ENCODE measurements at places on chromosomes 2 and 18.

- no peak for DNase-seq
These were observed 92.7 kb downstream of the FARSB start for GRCh38 chr2:222563106-222563718.

DNA sequence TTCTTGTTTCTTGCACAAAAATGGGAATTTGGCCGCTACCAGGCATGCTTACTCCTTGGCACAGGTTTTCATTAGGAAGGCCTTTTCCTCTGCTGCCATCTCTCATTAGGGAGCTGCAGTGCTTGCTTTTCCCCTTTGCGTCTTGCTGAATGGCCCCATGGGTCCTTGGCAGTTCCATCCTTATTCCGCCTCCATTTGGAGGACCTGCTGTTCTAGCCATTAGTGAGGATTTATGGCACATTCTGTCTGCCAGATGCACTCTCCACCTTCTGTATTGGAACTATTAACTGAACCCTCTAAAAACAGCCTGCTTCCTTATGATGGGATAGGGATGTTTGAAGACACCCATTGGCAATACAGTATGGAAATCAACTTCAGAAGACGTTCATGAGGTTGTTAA, 103.5 kb upstream of the NOSTRIN start:
- DNase-seq: no peak

DNA sequence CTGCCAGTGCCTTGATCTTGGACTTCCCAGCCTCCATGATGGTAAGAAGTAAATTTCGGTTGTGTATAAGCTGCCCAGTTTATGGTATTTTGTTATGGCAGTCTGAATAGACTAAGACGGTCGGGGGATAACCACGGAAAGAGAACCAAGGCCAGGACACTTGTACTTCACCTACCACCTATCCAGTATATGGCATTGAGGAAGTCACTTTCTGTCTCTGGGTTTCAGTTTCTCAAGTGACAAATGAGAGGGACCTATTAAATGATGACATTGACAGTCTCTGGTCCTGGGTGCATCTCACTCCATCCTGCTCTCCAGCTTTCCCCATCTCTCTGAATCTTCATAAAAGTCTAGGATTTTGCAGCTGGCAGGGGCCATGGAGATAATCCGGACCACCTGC, 183.8 kb upstream of the MSH6 start:
- DNase-seq: no peak

DNA sequence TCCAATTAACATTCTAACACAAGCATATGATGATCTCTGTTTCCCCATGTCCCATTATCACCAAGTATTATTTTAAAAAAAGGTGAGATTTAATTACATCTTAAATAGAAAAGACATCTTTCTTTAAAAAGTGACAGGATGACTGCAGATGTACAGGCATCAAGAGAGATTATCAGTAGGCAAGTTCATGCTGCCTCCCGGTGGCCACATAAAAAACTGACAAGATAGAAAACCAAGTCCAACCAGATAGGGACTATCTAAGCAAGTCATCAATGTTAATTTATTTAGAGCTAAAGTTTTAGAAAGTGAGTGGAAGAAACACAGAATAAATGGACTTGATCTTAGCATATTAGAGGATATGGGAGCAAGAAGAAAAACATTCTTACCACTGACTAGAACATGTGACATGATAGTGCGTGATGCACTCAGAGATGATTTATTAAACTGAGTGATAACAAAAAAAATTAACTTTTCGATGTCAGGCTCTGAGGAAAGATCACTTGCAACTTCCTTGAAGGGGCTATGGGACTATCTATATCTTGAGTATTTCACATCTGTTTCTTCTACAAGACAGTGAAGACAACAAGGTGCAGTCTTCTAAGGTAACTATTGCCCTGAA, 5.4 kb upstream of the TDRD15 start:
- DNase-seq: peak; percentile 22

DNA sequence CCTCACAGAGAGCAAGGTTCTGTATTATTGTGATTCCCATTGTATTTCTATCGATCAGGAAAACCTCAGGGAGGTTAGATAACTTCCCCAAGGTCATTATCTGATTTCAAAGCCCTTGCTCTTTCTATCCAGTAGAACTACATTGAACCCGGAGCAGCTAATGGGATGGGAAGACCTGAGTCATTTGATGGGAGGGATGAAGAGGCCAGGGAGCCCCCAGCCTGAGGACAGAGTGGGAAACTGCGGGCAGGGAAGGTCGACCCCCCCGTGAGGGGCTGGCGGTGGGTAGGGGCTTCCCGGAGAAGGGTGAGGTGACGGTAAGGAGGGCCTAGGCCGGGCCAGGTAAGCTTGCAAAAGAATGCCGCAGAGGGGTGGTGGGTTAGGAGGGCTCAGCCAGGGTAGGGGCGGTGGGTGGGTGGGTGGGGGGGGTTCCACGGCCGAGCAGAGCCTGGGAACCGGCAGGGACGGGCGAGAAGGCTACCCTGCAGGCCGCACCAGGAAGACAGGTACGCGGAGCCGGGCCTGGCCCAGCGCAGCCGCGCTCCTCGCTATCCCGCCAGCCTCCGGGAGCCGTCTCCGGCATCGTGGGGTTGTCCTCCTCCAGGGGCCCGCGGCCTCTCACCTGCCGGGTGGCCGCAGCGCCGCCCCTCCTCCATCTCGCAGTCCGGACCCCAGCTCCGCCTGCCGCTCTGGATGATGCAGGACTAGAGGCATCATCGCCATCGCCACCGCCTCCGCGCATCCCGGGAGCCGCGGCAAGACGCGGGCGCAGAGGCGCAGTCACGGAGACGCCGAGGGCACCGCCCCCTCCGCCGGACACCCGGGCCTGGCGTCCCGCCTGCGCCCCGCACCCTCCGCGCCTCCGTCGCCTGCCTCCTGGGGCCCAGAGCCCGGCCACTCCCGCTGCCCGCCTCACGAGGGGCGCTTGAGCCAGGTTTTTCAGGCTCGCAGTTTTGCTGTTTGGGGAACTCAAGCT, at the start of gene GPR75:
GPR75 (minus strand) TSS at position 762 of the 976 bp plus-strand sequence. CDS start 5,211 bp downstream, outside the sequence.
- peak; percentile 77 for DNase-seq

DNA sequence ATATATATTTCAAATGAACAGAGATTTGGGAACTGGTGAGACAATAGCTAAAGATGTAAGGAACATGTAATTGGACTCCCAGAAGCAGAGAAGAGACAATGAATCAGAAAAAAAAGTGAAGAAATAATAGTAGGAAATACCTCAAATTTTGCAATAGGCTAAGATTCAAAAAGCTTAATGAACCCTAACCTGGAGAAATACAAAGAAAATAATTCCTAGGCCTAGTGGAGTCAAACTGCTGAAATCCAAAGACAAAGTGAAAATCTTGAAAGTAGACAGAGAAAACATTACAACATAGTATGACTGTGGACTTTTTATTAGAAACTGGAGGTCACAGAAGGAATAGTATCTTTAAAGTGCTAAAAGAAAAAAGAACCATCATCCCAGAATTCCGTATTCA, 76.7 kb downstream of the LAMA3 start:
- no peak for DNase-seq

GRCh38 chr18:39793609-39794008, 2161.4 kb upstream of the PIK3C3 start:
- DNase-seq: no peak

DNA sequence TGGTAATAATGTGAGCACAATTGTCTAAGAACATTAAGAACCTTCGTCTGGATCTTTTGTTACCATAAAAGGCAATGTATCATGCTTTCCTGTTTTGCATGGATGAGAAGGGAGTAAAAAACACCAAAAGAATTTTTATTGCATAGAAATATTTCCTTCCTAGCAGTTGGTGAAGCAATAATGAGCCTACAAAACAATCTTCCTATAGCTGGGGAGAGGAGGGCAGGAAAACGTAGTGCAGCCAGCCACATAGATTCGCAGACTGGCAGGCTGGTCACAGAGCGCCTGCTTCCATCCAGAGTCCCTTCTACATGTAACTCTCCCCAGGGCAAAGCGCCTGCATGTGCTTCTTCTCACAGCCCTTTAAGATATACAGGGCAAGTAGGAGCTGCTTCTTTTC, 190.4 kb downstream of the BABAM2 start:
- peak; percentile 59 for DNase-seq

DNA sequence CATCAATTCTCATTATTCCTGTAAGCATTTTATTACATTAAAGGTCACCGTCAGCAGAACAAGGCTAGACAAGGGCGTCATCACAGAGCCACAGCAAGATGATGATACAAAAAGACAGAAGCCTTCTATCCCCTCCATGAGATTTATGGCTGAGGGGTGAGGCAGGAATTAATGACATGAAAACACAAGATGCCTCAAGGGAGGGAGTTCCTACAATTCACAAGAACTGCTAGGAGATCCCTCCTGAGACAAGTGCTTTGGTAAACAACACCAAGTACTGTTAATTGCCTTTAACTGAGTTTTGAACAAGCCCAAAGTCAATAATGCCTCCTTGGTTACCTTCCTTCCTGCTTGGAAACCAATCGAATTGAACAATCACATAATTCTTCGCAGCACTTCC, 14.1 kb downstream of the ADD2 start:
- DNase-seq: no peak

GRCh38 chr2:233822781-233823730, 31.3 kb downstream of the HJURP start:
- DNase-seq: no peak

GRCh38 chr2:179809606-179810005, 51.8 kb downstream of the ZNF385B start:
- DNase-seq: no peak

DNA sequence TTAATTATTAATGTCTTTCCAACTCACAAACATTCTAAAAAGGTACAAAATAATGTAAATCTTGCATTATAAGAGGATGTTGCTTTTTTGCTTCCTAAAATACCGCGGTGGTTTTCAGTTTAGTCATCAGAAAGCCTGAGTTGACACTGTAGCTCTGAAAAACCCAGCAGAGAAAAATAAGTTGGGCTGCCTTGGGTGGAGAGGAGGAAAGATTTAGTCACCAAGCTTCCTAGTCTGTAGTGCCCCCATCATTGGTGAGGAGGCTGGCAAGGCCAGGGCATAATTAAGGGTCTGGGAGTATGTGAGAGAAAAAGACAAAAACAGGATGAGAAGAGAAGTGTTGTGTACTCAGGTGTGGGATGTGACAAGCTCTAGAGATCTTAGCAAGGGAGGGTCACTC, 5.7 kb downstream of the PTPRM start:
- DNase-seq: no peak

GRCh38 chr18:58269931-58270330, 225.9 kb downstream of the NEDD4L start:
- DNase-seq: no peak

GRCh38 chr2:217394510-217395351, 534.9 kb upstream of the TNP1 start:
- DNase-seq: no peak

DNA sequence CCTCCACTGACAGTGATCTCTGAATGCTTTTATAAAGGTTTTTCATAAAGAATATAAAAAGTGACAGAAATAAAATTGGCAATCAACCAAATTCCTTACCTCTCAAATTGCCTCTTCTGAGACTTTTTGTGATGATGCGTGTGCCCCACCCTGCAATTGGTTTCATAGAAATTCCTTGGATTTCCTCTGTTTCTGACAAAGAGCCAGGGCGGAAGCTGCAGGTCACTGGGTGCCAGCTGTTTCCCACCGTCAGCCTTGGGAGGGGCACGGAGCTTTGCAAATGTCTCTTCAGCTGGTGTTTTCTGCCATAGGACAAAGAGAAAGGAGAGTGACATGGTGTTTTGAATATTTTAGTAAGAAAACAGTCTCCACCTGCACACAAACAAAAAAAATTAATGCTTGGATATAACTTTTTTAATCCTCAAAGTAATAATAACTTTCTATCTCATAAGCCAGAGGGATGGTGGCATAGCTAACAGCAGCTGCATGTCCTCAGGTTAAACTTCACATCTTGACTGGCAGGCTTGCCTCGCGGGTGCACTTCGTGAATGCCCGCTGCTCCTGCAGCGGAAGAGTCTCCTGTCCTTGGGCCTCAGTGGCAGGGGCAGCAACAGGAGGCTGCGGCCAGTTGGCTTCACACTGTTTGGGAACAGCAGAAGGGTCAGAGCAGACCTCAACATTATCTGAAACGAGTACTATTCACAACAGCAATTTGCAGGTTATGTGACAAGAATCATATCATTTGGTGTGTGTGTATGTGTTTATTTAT, 24.7 kb downstream of the AGAP1 start:
- DNase-seq: peak; percentile 61

GRCh38 chr18:54020966-54021365, 203.5 kb downstream of the MBD2 start:
- DNase-seq: no peak

DNA sequence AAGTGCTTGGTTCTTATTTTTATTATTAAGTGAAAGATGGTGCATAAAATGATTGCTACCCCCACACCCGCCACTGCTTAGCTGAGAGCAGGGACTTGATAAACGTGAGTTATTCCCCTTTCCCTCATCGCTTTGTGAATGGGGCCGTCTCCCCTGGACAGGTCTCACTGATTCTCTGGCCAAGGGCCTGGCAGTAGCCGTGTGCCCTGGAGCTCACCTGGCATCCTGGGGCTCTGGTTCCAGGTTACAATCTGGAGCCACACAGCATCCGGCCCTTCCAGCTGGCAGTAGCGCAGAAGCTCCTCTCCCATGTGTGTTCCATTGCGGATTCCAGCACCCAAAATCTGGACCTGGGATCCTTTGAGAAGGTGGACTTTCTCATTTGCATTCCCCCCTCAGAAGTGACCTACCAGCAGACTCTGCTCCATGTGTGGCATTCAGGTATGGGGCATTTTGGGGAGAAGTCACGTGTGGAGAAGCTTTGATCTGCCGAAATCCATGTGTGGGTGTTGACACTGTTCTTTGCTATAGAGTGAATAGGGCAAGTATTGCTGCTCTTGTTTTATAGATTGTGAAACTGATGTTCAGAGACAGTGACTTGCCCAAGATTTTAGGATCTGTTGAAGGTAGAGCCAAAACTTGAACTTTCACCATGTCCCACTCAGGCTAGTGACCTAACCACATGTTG, 63.8 kb downstream of the GREB1 start:
- DNase-seq: no peak

DNA sequence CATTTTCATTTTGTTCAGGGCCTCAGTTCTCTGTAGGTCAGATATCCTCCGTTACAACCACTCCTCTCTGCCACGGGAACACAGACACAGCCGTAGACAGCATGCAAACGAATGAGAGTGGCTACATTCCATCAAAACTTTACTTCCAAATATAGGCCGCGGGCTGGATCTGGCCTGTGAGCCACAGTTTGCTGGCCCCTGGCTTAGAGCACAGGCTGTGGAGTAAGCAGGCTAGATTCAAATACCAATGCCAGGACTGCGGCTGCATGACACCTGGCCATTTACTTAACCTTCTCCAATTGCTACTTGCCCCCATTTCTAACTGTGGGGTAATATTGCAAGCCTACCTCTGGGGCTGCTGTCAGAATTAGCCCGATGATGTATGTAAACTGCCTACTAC, 325.8 kb upstream of the POU3F3 start:
- DNase-seq: no peak

DNA sequence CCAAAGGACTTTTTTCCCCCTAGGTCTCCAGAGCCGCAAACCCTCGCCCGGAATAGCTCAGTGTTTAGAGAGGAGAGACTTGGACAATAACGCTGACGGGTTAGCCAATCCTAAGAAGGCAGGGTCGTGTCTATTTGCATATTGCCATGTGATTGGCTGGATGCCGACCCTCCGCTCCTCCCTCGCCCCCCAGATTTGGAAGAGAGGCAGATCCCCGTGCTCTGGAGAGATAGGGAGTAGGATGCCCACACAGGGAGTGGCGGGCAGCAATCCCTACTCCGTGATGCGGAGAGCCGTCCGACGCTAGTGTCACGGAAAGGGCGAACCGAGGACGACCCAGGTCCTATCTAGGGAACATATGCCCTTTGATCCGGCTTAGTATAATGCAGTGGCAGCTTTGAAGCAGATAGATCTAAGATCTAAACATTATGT, 1.4 kb downstream of the WNT6 start:
- DNase-seq: no peak

GRCh38 chr2:38912619-38913018, 22.9 kb downstream of the ARHGEF33 start:
- DNase-seq: no peak

- DNase-seq: no peak
These were observed 44.4 kb upstream of the PEX13 start for GRCh38 chr2:60972889-60973656.
